ENCODE measurements at places on chromosomes 12 and 14. TPM values are rescaled to one million over a fixed set of nuclear protein-coding genes. Genes with fewer than 3 reads are reported as not detected.

DNA sequence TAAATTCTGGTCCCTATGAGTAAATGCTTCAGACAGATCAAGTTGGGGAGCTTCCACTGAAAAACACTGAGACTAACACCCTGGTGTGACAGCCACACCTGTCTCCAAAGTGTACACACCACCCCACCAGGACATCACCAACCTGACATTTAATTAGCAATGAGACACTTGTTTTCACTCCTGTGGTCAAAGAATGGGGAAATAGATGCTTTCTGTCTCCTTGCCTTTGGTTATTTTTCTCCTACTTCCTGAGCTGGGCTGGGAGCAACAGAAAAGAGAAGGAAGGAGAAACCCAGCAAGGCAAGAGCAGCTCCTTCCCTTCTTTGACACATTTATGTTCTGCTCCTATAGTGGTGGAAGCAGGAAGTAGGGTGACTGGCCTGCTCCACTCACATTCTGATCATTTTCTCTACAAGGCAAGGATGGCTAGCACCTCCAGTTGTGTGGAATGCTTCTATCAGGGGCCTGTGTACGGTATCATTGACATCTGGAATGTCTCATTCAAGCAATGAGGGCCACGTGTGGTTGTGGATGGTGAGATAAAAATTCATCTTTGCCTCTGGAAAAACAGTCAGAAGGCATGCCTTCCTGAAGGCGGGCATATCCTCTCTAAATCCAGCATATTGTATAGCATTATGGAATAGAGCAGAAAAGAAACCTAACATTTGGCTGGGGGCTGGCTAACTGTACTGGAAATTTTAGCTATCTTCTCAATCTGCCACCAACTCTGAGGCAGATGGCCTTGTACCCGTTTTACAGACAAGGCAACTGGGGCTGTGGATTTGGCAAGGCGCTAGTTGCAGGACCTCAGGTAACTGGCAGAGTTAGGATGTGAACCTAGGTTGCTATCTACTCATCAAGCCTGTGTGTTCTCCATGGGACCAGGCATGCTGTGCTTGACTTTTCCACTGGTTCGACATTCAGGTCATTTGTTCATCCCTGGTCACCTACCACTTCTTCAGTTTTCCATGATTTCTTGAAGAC, 24.8 kb upstream of the LGALS3 start:
- no peak for DNase-seq

ART4 gene
- polyA plus RNA-seq, result 0.13 TPM

OTX2 gene
- polyA plus RNA-seq, result not detected

TMEM63C gene
- polyA plus RNA-seq, result 1.2 TPM

DNA sequence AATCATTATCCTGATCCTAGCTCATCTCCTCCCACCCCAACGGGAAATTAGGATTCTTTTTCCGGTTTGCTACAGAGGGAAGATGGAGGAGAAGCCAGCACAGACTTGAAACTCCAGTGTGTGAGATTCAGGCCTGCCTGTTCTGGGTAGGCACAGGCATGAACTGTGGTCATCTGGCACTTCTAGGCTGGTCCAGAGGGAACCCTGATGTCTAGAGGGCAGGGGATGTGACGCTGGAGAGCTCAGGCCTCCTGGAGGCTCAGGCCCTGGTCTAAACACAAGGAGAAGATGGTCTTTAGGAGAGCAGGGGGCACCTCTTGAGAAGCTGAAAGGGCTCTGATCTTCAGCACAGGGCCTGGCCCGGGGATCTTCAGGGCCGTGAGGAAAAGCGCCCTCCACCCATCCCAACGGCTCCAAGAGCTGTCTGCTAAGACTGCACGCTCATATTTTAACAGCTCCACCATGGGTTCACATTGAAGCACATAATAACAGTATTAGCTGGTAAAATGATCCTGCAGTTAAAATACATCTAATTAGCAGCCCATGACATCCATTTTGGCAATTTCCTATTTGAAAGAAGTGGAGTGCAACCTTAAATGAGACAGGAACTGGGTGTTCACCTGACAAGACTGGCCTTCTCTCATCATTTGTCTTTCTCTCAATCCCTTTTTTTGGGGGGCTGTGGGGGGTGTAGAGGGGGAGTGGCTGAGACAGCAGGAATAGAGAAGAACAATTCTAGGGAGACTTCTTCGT, 35.4 kb downstream of the BCL11B start:
- DNase-seq, result no peak
